ENCODE measurements at places on chromosomes 3 and 15.

DNA sequence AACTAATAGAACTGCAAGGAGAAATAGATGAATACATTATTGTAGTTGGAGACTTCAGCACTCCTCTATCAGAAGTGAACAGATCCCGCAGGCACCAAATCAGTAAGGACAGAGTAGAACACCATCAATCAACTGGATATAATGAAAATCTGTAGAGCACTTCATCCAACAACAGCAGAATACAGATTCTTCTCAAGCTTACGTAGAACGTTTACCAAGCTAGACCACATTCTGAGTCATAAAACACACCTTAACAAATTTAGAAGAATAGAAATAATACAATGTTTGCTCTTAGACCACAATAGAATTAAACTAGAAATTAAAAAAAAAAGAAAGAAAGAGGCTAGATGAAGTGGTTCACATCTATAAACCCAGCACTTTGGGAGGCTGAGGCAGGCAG, 70.7 kb upstream of the NEDD4 start:
- no peak for DNase-seq

DNA sequence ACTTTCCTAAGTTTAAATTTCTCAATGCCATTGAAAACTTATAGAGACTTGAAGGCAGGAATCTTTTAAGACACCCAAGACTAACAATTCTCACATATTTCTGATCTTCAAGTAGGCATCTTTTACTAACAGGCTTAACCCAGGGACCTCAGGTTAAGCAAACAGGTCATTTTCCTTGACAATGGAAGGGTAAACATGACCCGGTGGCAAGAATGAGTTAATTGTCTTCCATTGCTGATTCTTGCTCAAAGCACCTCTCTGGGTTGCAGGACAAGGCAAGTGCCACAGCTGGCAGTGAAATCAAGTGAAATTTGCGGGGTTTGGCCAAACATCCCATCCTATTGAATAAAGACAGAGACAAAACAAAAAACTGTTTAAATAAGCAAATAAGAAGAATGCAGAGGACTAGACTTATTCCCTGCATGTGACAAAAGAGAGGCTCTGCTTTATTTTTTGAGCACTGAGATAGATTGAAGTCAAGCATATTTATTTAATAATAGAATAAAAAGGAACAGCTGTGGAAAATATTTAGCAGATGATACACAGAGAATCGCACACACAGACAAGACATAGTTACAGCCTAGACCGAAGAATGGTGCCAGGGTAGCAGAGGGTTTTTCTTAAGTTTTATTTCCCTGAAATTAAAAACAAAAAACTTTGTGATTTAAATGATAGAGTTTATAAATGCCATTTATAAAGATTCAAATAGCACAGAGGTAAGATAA, 56.0 kb upstream of the MITF start:
- no peak for DNase-seq

DNA sequence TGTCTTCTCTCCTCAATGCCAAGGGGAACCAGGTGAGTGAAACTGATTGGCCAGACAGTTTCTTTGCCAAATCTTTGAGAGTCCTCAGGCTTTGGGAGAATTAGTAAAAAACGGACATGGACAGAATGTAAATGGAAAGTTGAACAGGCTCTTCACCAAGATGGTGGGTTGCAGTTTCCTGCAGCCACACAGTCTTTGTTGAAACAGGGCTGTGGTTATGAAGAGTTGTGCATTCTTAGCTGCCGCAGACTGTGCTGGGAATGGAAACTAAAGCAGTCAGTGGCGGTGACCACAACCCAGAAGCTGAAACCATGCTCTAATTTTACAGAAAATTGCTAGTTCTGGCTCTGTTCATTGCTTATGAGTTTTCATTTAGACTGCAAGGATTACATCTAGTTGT, 42.1 kb upstream of the TASOR start:
- no peak for DNase-seq

DNA sequence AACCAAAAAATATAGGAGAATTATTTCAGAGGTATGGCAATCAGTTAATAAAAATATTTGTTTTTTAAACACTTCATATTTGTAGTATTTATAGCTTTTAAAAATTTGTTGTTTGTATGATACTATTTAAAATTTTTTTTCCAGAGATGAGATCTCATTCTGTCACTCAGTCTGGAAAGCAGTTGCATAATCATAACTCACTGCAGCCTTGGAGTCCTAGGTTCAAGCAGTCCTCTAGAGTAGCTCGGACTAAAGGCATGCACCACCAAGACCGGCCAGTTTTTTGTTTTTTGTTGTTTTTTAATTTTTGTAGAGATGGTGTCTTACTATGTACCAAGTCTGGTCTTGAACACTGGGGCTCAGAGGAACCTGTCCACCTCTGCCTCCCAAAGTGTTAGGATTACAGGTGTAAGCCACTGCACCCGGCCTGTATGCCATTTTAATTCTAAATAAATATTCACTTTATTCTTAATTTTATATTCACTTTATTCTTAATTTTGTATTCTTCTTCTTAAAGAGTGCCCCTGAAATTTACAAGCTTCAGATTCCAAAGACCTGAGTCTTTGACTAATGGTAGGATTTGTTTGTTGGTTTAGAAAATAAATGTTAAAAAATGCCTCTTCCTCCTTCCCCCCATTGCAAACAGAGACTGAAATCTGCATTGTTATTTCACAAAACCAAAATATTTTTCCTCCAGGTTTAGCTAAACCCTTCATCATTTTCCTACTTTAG, 9.4 kb downstream of the TGFBR2 start:
- DNase-seq = no peak

DNA sequence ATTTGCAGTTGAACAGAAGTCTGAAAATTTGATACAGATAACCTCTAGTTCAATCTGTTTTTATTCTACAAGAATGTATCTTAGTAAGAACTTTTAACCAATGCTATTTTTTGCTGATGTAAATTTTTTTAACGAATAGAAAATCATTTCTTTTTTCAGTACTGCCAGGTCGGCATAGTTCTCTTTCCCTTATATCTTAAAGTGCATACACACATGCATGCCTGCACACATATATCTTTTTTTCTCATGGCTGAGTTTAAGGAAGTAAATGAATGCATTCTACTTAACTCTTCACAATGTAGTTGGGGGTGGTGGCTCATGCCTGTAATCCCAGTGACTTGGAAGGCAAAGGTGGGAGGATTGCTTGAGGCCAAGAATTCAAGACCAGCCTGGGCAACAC, 48.4 kb downstream of the BLM start:
- DNase-seq = no peak
